ENCODE measurements at places on chromosomes 13 and 19.

DNA sequence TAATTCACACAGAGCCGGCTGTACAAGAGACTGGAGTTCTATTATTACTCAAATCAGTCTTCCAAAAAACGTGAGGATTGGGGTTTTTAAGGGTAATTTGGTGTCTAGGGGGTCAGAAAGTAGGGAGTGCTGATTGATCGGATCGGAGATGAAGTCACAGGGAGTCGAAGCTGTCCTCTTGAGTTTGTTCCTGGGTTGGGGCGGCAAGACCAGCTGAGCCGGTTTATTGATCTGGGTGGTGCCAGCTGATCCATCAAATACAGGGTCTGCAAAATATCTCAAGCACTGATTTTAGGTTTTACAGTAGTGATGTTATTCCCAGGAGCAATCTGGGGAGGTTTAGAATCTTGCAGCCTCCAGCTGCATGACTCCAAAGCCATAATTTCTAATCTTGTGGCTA lies 262.7 kb downstream of the KCNRG start:
- DNase-seq: no peak

GRCh38 chr13:74438901-74439300 lies 304.7 kb upstream of the KLF12 start:
- DNase-seq: no peak

DNA sequence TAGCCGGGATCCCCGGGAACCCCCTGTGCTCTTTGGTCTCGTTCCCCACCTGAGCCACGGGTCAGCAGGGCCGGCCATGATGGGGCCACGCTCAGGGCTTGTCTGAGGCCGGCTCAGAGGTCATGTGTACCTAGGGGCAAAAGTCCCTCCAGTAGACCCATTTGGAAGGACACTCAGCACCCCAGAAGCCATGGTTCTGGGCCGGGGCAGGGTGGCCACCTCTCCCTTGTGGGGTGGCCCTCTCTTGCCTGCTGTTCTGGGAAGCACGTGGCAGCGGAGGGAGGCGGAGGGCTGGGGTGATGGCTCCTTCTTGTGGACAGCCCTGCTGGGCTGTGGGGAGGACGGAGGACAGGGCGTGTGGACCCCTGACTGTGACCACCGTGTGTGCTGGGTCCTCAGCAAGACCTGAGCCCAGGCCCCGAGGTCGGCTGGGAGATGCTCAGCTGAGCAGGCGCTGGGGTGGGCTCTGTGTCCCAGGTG lies 6.4 kb upstream of the PEAK3 start:
- no peak for DNase-seq

DNA sequence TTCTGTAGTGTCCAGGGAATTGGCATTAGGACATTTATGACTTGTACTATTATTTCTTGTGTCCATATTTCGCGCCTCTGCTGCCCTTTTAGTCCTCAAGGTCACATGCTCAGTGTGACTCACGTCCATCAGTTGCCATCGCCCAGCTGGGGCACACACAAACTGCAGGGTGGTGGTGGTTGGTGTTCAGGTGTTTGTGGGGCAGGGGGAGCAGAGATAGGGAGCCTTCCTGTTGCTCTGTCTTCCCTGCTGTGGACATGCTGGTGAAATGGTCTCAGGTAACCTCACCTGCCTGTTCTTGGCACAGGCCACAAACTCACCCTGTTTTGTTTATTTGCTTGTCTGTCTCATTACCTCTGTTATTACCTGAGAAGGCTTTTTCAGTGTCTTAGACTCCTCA lies 22.4 kb downstream of the PRR12 start:
- no peak for DNase-seq

DNA sequence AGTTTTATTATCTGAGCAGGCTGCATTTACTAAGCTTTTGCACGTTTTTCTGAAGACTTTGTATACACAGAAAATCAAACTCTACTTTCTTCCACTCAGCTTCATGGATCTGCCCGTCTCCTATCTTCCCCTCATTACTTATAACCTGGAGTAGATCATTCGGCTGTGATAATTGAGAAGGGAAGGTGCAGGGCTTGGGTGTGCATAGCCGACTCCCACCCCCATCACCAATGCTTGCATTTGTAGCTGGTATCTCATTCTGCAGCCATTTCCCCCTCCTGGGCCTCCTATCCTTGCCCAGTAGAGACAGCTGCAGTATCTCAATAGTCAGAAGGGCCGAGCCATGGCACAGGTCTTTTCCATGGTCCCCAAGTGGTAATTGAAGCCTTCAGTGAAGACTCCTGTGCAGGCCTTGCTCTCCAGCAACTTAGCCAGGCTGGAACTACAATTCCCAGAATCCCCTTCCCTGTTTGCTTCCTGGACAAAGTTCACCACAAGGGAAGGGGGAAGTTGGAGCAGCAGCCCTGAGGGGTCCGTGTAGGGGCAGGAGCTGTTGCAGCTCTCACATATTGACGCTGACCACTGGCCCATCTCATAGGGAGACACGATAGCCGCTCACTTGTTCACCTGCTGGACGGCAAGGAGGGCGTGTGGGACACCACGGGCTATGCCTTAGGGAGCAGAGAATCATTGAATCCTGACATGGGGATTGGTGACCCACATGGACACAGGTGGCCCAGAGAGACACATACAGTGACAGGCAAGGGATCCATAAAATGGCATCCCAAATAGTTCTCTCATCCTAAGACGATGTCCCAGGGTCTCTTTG lies 2.1 kb upstream of the SIGLEC8 start:
- DNase-seq: no peak

DNA sequence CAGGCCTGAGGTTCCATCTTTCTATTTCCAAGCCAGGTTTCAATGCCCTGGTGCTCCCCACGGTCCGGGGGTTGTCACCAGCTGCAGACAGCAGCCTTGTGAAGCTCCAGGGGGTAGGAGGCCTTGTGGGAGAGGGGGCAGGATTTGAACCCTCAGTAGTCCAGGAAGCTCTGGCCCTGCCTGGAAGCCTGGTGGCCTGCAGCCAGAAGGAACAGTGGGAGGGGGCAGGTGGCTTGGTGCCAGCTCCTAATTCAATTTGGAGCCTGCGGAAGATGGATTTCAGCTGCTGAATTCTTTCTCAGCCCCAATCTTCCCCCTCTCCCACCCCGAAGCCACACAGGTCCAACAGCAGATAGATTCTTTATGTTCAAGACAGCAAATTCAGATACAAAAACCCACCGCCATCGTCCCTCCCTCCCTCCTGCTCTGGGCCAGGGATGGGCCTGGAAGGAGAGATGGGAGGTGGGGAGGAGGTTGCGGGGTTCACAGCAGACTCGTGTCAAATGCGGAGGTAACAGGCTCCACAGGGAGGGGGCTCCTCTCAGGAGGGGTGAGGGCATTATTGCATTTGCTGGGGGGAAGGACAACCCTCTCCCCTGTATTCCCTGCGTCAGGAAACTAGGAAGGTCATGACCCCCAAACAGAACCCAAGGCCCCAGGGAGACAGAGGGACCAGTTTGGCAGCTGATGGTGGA lies 2.4 kb upstream of the PTGER1 start:
- no peak for DNase-seq

- DNase-seq: no peak
Measured at GRCh38 chr13:99039718-99040280, 61.9 kb upstream of the DOCK9 start.

- DNase-seq: no peak
Measured at GRCh38 chr13:20714563-20715329, 11.2 kb downstream of the IL17D start.

DNA sequence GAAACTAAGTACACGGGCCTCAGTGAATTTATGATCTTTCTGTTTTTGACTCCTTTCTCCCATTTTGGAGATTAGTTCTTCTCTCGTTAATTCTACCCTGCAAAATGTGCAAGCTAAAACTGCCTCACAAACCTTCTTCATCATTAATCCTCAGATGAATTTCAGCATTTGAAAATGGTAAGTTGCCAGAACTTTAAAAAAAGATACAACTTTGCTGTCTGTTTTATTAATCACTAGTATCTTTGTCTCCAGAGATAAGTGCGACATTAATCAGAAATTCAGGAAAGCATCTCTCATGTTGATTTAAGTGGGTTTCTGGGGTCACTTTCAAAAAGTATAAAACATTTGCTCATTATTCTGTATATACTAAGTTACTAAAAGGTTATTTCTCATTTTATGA lies 227.0 kb upstream of the RXFP2 start:
- DNase-seq: no peak

- DNase-seq: no peak
Measured at GRCh38 chr13:110379905-110380341, 72.8 kb downstream of the COL4A2 start.

GRCh38 chr19:4471403-4472173 lies 509 bp upstream of the HDGFL2 start:
- DNase-seq: peak; percentile 98

- no peak for DNase-seq
Measured at GRCh38 chr13:97810152-97810551, 143.3 kb upstream of the IPO5 start.

GRCh38 chr19:57280962-57281400 lies 696 bp downstream of the ZNF460 start:
- DNase-seq: peak; percentile 18

DNA sequence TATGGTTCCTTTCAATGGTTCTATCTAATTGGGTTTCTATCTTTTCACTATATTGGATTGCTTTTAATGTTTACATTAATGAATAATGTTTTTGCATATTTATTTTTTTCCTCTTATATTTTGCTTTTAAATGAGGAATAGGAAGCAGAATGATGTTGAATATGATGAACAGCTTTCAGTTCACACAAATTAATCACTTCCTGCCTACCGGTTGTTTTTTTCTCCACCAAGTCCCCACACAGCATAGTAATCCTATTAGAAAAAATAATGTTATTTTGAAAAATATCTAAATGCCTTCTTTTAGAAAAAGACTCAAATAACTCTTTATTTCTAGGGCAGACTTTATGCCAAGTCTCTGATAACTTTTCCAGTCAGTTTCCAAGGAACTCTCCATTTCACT lies 184.9 kb upstream of the MIR17HG start:
- DNase-seq: no peak

DNA sequence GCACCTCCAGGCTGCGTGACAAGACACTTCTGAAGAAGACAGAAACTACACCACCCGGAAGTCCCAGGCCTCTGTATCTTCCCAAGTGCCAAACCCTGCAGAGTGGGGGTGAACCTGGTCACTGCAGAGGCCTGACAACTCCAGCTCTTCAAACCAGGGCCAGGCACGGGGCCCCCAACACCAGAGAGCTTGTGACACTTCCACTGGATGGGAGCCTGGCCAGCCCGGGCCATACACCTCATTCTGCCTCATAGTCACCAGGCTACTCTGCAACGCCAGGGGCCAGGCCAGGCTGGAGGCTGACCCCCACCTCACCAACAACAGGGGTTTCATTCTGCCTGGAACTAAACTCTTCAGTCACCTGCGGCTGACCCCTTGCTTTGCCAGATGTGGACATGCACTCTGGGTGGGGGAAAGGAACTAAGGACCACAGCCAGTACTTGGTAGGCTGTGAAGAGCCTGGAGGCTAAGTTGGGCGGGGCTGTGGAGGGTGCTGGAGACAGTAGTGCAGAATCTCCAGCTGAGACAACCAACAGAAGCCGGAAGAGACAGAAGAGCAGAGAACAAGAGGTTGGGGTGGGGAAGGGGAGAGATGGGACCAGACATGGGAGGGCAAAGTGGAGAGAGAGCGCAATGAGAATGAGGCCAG lies 23.0 kb downstream of the TUBA3C start:
- no peak for DNase-seq

DNA sequence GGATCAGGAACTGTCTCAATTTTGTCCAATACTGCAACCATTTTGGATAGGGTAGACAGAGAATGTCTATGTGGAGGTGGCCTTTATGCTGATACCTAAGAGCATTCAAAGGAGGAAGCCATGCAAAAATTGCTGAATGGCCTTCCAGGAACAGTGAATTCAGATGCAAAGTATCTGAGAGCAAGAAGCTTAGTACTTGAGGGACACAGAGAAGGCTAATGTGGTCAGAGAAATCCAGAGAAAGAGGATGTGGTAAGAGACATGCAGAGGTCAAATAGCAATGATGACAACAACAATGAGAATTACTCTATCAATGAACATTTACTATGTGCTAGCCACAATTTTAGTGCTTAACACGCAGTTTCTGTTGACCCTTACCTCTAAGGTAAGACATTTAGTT lies 785.6 kb upstream of the KLHL1 start:
- DNase-seq: no peak

- DNase-seq: peak; percentile 25
Measured at GRCh38 chr13:79423801-79424642, 18.0 kb upstream of the RBM26 start.

All from CD4-positive, alpha-beta T cell treated with Interleukin-6 for 4 hours (primary cell).